ENCODE measurements at places on chromosomes 13 and 19.

DNA sequence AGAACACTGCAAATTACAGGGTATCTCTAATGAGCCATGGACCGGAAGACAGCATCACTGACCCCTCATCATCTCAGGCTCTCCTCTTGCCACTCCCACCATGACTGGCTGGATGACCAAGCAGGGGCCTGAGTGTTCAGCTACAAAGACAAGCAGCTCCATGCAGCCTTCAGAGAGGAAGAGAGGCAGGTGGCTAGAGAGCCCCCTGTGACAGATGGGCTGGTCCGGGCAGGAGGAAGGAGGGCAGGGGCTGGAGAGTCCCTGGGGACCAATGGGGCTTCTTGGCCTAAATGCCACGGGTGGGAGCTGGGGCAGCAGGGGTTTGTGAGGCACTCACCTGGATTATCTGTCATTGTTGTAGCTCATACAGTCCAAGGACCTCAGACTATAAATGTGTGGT lies 12.8 kb upstream of the RASA3 start:
- peak; percentile 46 for DNase-seq

GRCh38 chr13:33381906-33382305 lies 96.4 kb upstream of the STARD13 start:
- DNase-seq, result no peak

DNA sequence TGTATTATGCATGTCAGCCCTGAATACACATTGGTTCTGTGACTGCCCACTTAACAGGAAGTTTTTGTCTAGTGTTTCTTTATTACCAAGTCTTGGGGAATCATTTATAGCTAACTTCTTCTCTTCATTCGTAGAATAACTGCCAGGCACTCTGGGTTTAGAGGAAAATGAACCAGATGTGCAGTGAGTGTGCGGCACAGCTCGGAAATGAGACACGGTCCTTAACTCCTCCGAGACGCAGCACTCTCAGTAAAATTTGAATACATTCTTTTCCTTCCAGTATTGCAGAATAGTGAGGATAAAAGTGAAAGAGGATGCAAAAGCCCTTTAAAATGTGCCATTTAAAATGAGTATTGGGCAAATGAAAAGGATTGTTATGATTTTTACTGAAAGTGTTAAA lies 29.2 kb downstream of the ATP8A2 start:
- no peak for DNase-seq

DNA sequence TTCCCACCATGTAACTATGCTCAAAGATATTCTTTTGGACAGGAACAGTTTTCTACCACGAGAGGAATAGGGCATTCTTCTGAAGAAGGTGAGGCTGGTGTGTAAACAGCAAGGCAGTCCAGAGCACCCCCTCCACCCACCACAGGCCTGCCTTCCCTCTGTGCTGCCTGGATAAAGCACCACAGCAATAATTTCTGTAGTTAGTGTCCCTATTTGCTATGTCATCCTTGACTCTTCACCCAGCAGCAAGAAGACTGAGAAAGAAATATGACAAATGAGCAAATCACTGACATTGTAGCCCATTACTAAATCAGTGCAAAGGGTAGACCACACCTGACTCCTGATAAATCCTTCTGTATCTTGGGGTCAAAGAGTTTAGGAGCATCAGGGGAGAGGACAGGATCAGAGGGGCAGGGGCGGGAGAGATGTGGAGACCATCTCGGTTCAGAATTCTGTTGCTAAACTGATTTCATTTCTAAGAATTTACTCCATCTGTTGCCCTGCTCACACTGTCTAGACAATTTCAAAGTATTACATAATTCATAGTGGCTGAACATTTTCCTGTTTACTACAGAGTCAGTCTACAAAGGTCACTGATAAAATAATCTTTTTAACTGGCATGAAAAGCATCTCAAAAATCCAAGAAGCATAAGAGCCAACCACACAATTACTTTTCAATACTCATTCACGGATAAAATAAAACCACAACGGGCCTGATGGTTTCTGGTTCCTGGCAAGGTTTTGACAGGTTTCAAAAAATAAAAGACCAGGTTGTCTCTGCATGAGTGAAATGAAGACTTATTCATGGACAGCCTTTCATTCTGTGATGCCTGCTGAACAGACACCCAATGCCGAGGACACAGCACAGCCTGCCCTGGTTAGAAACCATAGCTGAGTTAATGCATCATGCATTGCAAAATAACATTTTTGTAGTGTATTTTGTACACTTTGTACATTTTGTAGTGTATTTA lies 88.4 kb upstream of the IRS2 start:
- DNase-seq, result no peak

DNA sequence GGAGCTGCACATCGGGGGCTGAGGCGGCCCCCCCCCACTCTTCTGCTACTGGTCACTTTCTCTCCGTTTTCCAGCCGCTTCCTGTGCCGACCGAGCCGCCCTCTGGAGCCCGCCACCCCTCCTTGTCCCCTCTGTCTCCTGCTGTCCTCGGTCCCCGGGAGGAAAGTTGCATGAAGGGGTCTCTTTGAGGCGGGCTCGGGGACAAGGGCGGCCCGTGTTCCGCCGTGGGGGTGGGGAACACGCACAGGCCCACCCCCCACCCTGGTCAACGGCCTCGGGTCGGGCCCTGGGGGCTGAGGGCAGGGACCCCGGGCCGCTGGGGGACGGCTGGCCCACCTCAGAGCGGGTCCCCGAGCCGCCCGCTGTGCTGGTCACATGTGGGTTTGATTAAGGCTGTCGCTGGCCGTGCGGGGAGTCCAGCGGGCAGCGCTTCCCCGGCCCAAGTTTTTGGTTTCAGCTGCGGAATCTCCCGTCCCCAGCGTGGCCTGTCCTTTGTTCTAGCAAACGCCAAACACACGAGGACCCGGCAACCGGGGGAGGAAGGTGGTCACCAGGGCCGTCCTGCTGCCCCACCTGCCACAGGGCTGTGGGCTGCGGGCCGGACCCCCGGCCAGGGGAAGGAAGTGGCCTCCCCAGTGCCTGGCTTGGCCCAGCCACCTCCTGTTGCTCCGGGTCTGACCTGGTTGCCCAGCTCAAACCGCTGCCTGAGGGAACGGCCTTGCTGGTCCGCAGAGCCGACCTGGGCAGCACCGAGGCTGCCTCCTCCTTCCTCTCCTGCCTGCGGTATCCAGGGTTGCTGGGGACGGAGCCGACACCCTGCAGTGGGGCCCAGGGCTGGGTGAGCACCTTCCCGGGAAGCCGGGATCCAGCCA lies 1.9 kb downstream of the EFNA2 start:
- no peak for DNase-seq

DNA sequence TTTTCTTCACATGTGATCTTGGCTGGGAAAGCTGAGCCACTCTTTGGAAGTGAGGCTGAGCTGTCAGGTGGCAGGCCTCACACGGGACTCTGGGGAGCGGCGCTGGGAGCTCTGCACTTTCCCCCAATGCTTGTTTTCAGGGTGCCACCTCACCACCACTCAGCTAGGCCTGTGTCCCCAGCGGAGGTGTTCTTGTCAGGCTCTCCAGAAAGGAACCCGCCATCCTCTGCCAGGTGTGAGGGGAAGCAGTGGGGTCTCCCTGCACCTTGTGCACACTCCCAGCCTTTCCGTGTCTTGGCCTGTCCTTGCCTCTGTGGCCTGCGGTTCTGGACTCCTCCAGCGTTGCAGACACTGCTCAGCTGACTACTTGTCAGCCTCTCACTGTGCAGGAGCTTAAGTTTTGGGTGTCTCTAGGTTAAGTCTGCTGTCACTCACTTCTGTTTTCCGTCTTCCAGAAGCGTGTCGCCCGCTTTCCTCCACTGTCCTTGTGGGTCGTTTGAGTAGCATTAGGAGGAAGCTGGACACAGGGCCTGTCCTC lies 51.9 kb downstream of the GGACT start:
- no peak for DNase-seq

GRCh38 chr13:48291730-48292129 lies 11.8 kb upstream of the RB1 start:
- no peak for DNase-seq

GRCh38 chr13:38566023-38566422 lies 120.9 kb upstream of the FREM2 start:
- DNase-seq, result no peak

GRCh38 chr13:46489586-46490023 lies 63.4 kb upstream of the LRCH1 start:
- peak; percentile 89 for DNase-seq

DNA sequence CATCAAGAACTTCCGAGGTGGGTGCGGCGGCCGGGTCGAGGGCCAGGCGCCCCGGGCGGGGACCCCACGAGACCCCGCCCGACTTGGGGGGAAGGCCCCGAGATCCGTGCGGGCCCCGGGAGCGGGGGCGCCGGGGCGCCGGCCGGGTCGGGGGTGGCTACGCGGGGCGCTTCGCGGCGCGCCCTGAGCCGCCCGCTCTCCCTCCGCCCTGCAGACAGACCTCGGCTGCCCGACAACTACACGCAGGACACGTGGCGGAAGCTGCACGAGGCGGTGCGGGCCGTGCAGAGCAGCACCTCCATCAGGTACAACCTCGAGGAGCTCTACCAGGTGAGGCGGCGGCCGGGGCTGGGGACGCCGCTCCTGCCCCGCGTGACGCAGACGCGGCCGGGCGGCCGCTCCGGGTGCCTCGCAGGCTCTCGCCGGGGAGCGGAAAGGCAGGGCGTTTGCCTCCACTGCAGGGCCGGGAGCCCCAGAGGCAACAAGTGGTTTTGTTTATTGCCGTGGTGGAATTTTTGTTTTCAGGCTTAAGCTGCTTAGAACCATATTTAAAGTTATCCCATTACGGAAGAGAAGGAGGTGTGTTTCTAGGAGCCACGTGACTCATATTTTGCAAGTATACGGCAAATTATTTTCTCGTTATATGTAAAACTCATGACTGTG lies 477 bp downstream of the CUL4A start:
- DNase-seq, result peak; percentile 43

- DNase-seq, result no peak
Measured at GRCh38 chr13:36616706-36617105, 57.1 kb upstream of the SERTM1 start.

- no peak for DNase-seq
Measured at GRCh38 chr13:99307247-99307646, at the start of gene GPR183. Gene GPR183, minus strand, starts transcription at chr13:99307399. Its CDS starts 11,254 bp downstream, at chr13:99296145.

- no peak for DNase-seq
Measured at GRCh38 chr13:41944635-41945397, 16.1 kb downstream of the VWA8 start.

DNA sequence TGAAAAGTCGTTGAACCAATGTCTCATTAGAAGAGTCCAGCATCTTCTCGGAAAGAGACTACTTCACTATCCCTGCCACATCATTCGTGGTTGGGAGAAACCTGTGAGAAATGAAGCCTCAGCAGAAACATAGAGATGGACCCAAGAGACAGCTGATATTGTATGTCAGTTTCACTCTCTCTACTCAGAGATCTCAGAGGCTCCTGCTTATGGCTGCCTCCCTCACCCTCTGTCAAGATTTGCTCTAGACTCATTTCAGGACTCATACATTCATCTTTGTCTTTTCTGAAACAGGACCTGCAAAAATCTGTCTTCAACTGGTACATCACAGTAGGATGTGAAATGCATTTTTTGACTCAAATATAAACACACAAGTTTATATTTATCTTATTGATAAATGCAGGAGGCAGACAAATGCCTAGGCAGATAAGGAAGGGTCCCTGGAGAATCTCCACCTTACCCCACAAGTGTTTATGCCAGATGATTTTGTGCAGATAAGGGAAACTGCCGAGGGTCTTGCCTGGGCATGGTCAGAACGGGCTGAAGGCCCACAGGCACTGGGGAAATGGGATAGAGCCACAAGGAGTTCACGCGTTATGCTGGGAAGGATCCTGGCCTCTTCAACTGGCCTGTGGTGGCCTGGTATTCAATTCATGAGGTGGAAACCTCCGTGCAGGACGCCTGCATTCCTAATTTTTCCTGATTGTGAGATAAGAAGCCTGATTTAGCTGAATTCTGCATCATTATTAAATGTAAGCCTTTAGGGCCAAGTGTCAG lies 1834.0 kb upstream of the PCDH20 start:
- DNase-seq, result no peak

DNA sequence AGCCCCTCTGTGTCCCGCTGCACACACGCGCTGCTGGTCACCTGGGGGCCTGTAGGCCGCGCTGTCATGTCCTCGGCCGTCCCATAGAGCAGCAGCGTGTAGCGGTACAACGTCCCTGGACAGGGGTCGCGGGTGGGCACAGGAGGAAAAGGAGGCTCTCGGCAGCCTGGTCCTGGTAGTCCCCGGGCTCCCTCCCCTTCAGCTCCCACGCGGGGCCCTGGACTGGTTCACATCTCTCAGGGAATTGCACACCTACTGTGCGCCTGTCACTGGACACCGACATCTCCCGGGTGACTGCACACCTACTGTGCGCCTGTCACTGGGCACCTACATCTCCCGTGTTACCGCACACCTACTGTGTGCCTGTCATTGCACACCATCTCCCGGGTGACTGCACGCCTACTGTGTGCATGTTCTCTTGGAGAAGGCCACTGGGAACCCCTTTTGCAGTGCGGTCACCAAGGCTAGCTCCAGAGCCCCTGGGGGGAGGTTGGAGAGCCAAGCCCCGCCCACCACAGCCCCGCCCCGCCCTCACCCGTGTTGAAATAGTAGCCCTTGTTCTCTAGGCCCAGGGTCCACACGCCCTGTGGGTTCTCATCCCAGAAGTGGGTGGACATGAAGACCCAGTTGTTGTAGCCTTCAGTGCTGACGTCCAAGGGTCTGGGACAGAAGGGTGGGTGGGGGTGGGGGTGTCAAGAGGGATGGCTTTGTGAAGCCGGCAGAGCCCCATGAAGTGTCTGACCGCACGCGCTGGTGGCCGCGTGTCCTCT lies 3.5 kb upstream of the C19orf25 start:
- DNase-seq, result no peak

- no peak for DNase-seq
Measured at GRCh38 chr13:93259527-93260080, 33.0 kb downstream of the GPC6 start.

GRCh38 chr19:34229721-34230120 lies 24.6 kb upstream of the GARRE1 start:
- no peak for DNase-seq

DNA sequence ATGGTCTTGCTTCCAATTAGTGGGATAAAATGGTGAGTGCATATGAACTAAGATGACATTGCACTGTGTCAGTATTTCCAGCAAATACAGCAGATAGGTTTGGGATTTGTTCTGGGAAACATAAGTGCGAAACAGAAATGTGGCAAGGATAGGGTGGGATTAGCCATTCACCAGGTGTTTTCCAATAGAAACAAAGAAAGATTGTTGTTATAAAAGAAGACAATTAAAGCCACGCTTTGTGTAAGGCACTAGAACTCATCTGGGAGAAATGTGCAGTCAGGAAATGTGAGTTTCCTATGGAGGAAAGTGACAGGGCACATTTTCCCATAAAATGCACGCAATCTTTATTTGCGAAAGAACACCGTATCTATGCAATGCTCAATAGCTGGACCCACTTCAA lies 1547.8 kb downstream of the EFNB2 start:
- no peak for DNase-seq

DNA sequence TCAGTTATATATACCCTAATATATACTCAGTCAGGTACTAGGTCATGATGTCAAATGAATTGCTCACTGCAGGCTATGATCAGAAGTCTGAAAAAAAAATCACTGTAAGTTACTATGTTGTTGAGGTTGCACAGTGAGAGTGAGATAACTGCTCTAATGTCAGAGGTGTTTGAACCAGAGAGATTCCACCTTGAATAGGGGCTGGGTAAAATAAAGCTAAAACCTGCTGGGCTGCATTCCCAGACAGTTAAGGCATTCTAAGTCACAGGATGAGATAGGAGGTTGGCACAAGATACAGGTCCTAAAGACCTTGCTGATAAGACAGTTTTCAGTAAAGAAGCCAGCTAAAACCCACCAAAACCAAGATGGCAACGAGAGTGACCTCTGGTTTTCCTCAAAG lies 10.2 kb downstream of the EPSTI1 start:
- no peak for DNase-seq

GRCh38 chr19:42038666-42039065 lies 31.3 kb downstream of the GRIK5 start:
- no peak for DNase-seq

GRCh38 chr13:79833991-79834390 lies 353.0 kb downstream of the NDFIP2 start:
- DNase-seq, result no peak

All from tibial artery (tissue), 4 donors.